ENCODE measurements at places on chromosomes 1 and 21.

GRCh38 chr1:161068306-161069234 is 1.1 kb downstream of the ARHGAP30 start:
- DNase-seq = no peak

DNA sequence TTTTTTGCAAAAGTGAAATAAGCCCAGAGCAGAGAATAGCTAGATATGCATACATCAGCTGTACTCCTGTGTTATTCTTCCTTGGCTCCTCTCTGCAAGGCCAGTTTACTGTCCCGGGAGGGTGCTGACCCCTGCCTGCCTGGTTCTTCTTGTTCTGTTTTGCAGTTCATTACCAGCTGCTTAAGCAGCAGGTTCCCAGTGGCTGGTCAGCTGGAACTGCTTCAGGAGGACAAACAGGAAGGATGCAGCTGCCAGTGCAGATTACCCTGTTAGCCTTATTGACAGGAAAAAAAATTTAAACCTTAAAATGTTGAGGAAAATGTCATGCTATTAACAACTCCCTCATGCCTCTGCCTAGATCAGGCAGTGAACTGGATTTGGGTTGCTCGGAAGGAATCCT is 16.0 kb upstream of the LRIG2 start:
- DNase-seq = no peak

DNA sequence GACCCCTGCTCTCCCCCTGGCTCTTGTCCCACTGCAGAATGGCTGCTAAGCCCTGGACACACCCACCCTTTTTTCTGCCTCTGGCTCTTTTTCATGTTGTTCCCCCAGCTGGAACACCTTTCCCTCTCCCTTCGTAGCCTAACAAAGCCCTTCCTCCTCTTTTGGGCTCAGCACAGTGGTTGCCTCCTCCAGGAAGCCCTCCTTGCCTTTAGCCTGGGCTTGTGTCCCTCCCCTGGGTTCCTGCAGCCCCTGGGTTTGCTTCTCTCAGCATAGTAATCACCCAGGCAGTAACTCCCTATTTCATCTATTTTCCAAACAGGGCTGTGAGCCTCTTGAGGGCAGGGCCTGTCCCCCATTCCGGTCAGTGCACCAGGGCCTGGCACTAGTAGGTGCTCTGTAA is 19.8 kb upstream of the ACTL8 start:
- DNase-seq = no peak

DNA sequence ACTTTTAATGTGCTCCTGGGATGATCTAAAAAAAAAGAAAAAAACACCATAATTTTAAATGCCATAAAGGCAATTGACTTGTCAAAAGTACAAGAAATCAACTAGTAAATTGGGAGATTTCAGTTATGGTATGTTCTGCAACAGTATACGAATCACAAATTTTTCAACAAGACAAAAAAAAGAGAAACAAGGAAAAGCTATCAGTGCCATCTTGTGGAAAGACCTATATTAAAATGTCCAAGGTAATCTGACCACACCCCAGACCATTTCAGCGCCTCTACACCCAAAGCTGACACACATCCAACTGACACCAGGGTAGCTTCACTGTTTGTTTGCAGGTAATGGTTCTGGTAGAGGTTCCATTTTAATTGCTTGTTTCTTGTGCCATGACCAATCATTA is 5.0 kb upstream of the DUSP23 start:
- no peak for DNase-seq

- DNase-seq = no peak
Observed at GRCh38 chr1:240193679-240194078, 102.0 kb downstream of the FMN2 start.

DNA sequence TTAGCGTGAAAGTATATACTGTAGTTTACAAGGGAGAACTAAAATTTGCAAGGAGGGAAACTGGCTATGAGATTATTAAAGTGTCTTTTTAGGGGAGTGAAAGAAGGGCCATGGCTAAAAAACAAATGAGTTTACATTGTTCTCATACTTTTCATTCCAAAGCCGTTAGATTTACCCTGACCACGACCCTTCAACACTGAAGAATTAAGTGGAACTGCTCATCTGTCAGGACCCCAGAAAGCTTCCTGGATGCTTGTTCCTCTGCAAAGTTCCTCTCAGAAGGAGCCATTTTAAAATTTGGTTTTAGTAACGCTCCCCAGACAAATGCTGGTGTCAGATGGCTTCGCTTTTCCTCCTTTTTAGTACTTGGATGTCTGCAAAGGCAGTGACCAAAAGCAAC is 82.7 kb upstream of the ZBTB18 start:
- DNase-seq = no peak

DNA sequence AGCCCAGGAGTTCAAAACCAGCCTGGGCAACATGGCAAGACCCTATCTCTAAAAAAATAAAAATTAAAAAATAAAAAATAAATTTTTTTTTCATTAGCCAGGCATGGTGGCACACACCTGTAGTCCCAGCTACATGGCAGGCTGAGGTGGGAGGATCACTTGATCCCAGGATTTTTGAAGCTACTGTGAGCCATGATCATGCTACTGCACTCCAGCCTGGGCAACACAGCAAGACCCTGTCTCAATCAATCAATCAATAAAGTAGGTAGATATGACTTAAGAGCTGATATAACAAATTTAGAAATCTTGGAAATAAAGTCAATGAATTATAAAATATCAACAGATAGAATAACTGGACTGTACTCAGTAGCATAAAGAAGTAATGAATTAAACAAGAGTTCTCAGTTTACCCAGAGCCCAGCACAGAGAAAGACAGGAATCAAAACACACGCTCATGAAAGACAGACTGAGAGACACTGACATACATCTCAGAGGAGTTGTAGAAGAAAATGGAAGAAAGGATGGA is 69.7 kb downstream of the LRRC8C start:
- DNase-seq = no peak

- no peak for DNase-seq
Observed at GRCh38 chr1:51581238-51581637, 35.7 kb upstream of the OSBPL9 start.

GRCh38 chr1:207852576-207853371 is 58.2 kb downstream of the CD34 start:
- DNase-seq = no peak

DNA sequence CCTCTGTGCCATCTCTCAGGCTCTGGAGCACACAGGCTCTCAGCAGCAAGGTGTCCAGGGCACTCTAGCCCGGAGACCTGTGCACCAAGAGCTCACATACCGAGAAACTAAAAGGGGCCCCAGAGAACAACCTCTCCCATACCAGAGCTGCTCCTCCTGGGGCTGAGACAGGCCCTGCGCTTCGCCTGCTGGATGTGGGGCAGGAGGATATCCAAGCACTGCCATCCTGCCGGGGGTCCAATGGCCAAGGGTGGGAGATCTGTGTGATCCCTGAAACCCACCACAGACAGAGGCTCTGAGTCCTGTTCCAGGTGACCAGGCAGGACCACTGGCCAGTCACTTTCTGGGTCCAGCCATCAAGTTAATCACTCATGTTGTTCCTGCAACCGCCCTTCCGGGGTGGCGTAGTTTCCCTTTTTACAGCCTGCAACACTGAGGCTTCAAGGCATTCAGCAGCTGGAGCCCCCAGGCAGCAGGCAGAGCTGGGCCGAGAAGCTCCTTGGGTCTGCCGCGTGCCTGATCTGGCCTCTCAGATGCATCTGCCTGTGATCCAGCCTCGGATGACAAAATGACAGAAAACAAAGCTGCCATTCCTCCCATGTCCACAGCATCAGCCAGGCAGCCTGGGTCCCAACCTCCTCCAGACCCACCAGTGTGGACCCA is 36.7 kb upstream of the ACTRT2 start:
- no peak for DNase-seq

GRCh38 chr1:114490274-114490693 is 20.7 kb downstream of the TRIM33 start:
- no peak for DNase-seq

DNA sequence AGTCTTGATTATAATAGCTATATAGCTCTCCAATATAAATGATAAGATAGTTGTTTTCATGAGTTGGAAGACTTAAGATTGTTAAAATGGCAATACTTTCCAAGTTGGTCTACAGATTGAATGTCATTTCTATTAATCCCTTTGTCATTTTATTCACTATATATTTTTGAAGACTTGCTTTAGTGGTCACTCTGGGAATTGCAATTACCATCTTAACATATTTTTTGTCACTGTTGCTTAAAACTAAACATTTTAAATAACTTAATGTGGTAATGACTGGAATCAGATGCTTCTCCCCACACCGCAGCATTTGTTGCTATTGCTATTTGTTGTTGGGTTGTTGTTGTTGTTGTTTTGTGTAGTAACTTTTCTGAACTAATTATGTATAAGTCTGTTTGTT is 1592.9 kb downstream of the MRPL39 start:
- DNase-seq = no peak

All from BJ (cell line).